B cell (primary cell): ENCODE measurements at places on chromosomes 7 and 10.

DNA sequence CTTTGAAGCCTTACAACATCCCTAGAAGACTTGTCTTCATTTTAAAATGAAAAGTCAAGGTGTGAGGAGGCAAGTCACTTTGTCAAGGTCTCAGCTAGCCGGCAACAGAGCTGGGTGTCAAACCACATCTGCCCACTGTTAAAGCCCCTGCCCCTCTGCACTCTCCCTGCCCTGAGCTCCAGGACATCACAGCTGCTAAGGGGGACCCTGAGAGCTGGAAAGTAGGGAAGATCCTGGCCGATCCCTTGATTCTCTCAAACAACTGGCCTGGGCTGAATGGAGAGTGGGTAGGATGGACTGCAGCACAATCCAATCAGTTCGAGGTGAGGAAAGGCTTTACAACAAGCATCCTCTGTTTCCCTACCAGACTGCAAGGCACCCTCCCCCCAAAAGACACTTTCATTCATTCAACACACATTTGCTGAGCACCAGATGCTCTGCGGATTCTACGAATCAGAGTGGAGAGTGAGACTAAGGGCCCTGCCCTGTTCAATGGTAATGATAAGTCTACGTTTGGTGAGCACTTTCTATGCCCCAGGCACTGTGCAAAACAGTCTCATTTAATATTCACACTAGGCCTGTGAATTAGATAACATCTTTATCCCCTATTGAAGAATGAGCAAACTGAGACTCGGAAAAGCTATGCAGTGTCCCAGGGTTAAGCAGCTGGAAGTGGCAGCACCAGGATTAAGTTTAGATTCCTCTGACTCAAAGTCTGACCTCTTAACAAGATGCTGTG lies 148.1 kb downstream of the HERPUD2 start:
- no peak for DNase-seq

DNA sequence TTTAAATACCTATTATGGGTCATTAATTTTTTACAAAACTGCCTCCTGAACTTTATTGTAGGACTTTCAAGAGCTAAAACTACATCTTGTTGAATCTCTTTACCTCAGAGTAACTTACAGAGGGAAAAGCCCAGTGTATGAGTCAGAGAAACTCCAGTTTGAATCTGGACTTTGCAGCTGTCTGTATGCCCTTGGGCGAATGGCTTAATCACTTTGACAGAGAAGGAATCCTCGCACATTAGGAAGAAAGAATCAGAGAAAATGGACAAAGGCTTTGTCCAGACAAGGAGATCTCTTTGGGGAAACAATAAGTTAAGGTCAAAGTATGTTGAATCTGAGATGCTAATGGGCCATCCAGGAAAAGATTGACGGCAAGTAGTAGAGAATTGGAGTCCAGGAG lies 484.2 kb upstream of the CELF2 start:
- DNase-seq: no peak

- DNase-seq: no peak
Observed at GRCh38 chr7:114663502-114663901, 248.9 kb downstream of the FOXP2 start.

DNA sequence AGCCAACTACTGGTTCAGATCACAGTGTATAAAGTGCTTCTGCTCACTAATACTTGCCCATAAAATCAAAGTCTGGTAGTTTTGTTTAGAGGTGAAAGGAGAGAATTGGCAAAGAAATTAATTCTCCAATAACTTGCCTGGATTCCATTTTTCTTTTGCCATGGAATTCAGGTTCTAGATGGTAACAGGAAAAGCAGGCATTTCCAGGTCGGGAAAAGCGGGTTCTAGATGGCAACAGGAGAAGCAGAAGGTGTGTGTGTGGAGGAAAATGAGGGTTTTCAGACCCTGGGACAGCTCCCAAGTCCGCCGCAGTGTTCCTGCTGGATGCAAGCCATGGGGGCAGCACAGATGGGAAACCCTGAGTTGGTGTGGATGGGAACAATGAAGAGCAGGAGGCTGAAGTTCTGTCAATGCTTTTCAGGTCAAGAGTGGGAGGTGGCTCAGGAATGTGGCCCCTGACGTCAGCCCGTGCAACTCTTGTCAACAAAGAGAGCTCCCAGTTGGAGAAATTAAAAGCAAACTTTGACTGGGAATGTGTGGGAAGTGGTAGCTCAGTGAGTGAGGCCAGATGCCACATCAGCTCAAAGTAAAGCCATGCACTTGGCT lies 696.7 kb downstream of the LRMDA start:
- no peak for DNase-seq

- peak; percentile 84 for DNase-seq
Observed at GRCh38 chr7:37352974-37353948, 95.4 kb downstream of the ELMO1 start.

GRCh38 chr7:70460562-70460961 lies 671.4 kb upstream of the GALNT17 start:
- DNase-seq: no peak

GRCh38 chr7:22730066-22730710 lies 3.2 kb downstream of the IL6 start:
- DNase-seq: no peak

DNA sequence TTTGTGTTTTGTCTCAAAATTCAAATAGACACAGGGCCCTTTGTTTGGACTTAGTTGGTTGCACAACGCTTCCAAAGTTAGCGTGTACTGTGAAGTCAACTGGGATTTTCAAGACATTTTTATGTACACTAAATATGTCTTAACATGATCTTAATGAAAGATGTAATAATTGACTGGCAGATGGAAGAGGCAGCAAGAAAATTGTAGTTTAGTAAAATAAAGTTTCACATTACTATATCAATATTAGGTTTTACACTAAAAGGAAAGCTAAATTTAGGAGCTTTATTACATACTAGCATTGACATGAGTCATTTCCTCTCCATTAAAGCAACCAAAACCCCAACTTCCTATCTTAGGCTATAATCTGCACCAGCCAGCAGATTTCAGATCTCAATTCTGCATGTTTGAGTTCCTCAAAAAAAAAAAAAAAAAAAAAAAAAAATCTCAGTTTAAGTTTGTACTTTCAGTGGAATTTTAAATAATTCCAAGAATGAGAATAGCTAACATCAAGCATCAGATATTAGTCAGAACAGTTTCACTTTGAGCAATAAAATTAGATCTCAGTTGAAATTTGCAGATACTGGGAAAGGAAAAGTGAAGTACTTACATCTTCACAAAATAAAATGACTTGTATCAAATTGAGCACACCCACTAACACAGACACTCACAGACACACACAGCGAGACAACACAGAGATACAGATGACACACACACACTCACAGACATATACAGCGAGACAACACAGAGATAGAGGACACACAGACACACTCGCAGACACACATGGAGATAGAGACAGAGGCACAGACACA lies 346.6 kb upstream of the KLF6 start:
- peak; percentile 79 for DNase-seq

- DNase-seq: no peak
Observed at GRCh38 chr10:99633832-99634231, 13.6 kb upstream of the SLC25A28 start.

- no peak for DNase-seq
Observed at GRCh38 chr7:105003275-105003674, 10.7 kb upstream of the KMT2E start.

- DNase-seq: no peak
Observed at GRCh38 chr10:78875932-78876331, 192.8 kb upstream of the ZMIZ1 start.

DNA sequence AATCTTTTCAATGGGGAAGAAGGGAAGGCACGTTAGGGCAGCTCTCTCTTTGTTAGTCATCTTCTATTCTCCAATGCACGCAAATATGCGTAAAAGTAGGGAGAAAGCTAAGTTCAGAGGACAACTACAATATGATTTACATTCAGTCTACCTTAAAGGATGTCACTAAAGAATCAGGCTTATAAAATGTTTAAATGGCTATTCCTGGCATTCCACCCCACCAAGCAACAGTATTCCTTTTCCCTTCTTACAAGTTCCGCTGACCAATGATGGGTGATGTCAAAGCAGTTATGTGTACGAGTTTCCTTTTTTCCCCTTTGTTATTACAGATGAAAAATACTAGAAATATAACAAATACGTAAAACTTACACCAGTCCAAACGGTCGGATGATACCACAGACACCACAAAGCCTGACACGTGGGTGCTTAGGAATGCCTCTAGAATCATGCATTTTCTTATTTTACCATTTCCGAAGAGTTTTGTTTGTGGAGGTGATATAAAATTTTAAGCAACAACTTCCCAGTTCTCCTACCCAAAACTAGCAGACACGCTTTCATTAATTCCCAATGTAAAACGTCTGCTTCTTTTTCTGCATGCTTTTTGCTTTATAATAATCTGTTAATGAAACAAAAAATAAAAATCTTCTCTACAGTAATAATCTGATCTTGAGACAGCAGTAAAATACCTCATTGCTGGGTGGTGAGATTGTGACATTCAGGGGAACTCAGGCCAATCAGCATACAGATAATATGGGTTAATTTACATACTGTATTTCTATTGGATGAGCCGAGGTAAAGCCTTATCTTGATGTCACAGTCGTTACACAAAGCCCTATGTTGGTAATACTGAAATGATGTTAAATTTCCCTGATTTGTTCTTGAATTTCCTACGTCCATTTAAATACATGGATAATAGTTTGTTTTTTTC lies 708 bp upstream of the GPR85 start:
- no peak for DNase-seq

GRCh38 chr10:61987537-61987936 lies 86.0 kb downstream of the ARID5B start:
- DNase-seq: no peak

GRCh38 chr10:14106828-14107227 lies 223.9 kb downstream of the FRMD4A start:
- no peak for DNase-seq

DNA sequence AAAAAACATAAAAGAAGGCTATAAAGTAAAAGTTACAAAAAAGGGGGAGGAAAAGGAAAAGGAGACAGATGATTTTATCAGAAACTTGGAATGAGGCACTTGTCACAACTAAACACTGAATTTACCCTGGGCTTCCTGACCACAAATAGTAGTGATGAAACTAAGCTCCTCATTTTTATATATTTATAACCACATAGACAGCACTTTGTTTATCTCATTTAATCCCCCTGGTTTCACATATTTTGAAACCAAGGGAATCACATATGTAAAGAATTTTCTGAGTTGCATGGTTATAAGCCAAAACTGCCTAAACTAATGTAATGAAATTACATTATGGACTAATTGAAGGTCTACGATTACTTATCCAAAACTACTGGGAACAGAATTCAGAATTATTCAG lies 39.6 kb upstream of the MET start:
- no peak for DNase-seq

GRCh38 chr7:16268821-16269768 lies 152.2 kb downstream of the CRPPA start:
- DNase-seq: no peak

DNA sequence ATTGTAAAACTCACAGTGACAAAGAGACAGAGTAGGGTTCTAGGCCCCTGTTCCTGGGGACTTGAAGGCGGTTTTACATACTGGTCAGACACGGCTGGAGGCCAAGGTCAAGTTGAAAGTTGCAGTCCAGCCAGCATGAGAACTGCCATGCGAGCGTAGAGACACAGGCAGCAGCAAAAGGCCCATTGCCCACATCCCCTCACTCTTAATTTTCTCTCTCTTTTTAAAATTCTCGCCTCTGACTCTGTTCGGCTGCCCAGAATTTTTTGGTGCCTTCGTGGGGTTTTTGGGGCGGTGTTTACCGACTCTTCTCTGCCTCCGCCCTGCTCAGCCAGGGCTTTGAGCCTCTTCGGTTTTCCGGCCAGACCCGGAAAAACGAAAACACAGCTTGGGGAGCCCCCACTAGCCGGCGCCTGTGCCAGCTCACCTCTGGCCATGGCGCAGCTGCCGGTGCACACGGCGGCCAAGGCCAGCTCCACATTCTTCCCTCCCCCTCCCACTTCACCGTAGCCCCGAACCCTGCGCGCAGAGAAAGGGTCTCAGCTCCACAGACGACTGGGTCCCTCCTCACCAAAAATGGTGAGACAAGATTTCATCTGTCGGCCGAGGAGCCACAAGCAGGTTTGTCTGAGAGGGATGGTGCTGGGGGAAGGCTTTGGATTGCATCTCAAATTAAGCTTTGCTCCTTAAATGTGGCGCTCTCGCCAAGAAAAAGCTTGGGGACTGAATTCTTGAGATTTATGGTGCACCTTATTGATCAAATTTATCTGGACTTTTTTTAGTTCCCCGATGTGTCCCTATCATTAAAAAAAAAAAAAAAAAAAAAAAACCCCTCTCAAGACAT lies 2.3 kb upstream of the HOXA13 start:
- DNase-seq: peak; percentile 26

DNA sequence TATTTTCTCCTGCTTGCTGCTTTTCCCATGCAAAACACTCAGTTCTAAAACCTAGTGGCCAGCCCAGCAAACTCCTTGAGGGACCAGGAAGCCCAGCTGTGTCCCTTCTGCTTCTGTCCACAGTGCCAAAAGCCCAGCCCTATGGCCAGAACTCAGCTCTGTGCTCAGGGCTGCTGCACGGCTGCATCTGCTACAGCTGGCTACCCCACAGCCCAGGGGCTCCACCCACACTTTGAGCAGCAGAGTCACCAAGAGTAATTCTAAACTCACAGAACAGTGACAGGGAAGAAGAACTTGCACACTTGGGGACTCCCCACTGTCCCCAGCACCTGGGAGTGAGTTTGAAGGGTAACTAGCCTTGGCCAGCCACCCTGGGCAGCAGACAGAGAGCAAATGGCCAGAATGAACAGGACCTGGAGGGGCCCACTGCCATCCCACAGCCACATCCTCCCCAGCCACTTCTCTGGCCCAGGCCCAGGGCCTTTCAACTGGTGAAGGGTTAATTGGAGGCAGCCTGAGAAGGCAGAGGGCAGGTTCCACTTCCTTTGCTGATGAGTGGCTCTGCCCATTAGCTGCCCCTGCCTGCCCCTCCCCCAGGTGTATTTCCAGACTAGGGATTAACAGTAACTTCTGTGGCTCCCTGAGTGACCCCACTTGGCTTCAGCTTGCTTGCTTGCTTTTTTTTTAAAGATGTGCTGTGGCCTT lies 28.1 kb upstream of the TRIM8 start:
- no peak for DNase-seq
